ENCODE measurements at places on chromosomes 6 and 20.

GRCh38 chr6:27260369-27260768 lies 12.9 kb downstream of the PRSS16 start:
- no peak for DNase-seq

GRCh38 chr20:49287555-49288249 lies 9.8 kb upstream of the ZNFX1 start:
- no peak for DNase-seq

DNA sequence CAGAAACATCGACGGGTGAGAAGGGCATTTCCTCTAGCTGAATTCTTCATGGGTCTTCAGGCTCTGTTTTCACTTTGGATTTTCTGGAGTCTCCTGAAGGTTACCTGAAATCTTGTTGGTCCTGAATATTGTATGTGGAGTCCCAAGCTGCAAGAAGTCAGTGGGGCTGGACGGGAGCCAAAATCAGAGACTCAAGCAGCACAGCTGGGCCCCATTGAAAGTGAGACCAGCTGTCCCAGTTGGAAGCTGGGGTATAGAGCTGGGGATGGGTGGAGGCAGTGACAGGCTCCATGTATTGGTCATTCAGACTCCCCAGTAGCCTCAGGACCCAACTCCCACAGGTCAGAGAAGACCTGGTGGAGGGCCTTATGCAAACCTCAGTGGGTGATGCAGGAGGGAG lies 111.3 kb upstream of the MLN start:
- DNase-seq = peak; percentile 39

GRCh38 chr6:131084982-131085381 lies 21.9 kb upstream of the EPB41L2 start:
- no peak for DNase-seq

- no peak for DNase-seq
These were observed 16.8 kb downstream of the RALY start for GRCh38 chr20:34010405-34010931.

GRCh38 chr20:635028-635892 lies 17.7 kb downstream of the SRXN1 start:
- DNase-seq = no peak

GRCh38 chr20:43658723-43659419 lies 8.0 kb upstream of the MYBL2 start:
- DNase-seq = no peak

DNA sequence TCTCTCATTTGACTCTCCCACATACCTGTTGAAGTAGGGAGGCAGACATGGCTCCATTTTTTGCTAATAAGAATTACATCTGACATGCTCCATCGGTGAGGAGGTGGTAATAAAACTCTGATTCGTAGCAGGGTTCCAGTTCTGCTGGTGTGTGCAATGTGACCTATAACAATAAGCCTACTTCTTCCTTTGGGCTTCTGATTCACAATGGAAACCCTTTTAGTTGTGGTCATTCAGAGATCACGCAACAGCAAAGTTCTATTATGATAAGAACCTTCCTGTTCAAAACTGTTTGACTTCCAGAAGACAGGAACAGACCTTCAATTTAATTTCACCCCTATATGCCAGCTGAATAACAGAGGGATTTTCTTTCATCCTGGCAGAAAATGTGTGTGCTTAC lies 31.4 kb upstream of the GSTA4 start:
- DNase-seq = no peak

DNA sequence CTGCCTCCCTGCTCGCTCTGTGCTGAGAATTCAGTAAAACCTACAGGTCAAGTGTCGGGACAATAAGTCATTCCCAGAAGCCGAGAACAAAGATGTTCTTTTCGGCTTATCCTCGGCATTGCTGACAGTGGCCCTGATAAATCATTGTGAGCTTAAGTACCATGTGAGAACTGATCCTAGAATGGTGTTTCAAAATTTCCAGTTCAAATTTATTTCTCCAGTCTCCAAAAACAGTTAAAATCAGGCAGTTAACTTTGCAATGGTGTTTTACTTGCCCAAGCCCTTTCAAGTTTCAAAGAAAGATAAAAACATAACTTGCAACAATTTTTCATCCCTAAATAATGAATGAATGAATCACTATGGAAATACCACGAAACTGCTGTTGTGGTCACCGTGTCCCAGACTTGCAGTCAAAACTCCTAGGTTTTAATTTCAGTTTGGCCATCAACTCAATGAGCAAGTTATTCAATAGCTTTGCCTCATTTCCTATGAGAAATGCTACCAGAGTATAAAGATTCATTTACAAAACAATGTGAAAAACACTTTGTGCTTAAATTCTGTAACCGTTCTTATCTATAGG lies 4.3 kb downstream of the ATP5F1E start:
- DNase-seq = no peak

DNA sequence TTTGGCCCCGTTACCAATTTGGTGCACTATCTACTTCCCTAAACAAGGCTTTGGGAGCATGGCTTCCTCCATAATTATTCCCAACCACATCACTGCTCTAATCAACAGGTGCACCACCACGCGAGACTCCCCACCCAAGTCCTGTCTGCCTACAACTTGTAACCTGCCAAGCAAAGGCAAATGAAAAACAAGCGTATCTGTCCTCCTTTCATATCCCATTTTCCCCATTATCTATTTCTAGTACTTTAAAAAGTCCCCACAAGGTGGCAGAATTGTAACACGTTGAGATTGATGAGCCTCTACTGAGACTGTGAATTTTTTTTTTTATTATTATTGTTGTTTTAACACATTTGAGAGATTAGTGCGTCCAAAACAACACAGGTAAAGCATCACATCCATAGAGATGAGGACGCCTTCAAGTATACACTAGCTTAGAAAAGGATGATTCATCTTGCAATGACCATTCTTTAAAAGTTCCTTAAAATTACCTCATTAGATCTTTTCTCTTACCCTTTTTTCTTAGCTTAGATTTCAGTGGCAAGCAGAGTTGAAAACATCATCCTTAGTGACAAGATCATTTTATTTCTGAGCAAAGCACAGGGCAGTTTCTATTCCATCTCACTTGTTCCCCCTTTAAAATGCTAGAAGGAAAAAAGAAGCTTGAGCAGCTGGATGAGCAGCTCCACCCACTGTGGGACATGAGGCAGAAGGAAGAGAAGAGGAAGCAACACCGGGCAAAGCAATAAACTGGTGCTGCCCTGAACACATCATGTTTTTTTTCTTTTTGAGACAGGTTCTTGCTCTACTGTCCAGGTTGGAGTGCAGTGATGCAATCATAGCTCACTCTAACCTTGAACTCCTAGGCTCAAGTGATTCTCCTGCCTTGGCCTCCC lies 210.8 kb downstream of the ARHGAP18 start:
- peak; percentile 56 for DNase-seq

All from NCI-H446 (cell line).